Stimulated activated naive CD8-positive, alpha-beta T cell treated with anti-CD3 and anti-CD28 coated beads, Interleukin-15, amount 100 ng/mL, for 72 hours (primary cell): ENCODE measurements at places on chromosomes 7 and 10.

- no peak for DNase-seq
These were observed 4.1 kb upstream of the ADCK2 start for GRCh38 chr7:140668641-140669040.

GRCh38 chr10:79111427-79111826, 42.7 kb downstream of the ZMIZ1 start:
- no peak for DNase-seq

GRCh38 chr10:24872049-24872789, 80.2 kb downstream of the PRTFDC1 start:
- DNase-seq, result no peak

- peak; percentile 4 for DNase-seq
These were observed 96.1 kb upstream of the ASAH2 start for GRCh38 chr10:50347394-50347802.

GRCh38 chr10:71225291-71226058, 13.1 kb downstream of the UNC5B start:
- no peak for DNase-seq

- no peak for DNase-seq
These were observed 47.5 kb downstream of the JAKMIP3 start for GRCh38 chr10:132113206-132113605.

- DNase-seq, result no peak
These were observed 99.8 kb upstream of the KIF5B start for GRCh38 chr10:32156031-32156495.

GRCh38 chr10:114181971-114182370, 2.8 kb downstream of the TDRD1 start:
- no peak for DNase-seq

- DNase-seq, result peak; percentile 23
These were observed 4.4 kb upstream of the SEPHS1 start for GRCh38 chr10:13352519-13352918.

DNA sequence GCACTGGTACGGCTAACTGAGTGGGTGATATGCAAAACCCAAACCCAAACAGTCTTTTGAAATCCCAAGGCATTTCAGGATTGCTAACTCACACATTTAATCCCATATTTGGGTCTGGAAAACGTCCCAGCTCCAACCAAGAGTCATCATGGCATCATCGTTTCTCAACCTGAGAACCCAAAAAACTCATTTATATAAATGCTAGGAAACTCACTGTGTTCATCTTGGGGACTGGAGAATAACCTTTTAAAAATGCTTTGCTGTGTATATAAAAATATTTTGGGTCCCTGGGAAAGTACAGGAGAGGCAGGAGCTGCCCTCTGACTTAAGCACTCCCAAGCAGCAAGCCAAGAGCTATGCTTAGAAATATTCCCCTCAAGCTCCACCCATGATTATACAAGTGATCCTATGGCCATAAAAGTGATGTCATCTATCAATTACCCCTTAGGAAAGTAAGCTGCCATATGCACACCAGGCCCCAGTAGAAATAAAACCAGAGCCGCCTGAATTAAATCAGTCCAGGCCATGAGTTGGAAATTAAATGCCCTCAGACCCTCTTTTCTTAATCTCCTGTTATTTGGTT, 352.1 kb downstream of the FRMD4A start:
- no peak for DNase-seq

- DNase-seq, result no peak
These were observed 55.4 kb downstream of the ZRANB1 start for GRCh38 chr10:124997306-124997705.

- DNase-seq, result no peak
These were observed 230.0 kb upstream of the HABP2 start for GRCh38 chr10:113322843-113323242.

GRCh38 chr10:33398796-33399195, 64.3 kb upstream of the NRP1 start:
- no peak for DNase-seq

DNA sequence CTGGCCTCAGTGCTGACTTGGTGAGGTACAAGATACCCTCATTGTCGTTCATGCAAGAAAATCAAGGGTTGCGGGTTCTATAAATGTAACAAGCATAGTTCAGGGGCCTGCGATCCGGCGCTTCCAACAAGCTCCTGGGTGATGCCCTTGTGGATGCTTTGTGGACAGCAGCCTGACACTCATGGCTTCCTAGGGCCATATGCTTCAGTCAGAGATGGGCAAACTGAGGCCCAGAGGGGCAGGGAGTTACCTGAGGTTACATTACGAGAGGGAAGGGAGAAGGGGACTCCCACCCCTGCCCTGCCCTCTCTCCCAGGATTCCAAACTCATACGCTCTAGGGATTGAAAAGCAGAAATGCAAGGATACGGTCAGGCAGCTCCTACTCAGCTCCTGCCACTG, 296.3 kb upstream of the ZMIZ1 start:
- DNase-seq, result no peak

DNA sequence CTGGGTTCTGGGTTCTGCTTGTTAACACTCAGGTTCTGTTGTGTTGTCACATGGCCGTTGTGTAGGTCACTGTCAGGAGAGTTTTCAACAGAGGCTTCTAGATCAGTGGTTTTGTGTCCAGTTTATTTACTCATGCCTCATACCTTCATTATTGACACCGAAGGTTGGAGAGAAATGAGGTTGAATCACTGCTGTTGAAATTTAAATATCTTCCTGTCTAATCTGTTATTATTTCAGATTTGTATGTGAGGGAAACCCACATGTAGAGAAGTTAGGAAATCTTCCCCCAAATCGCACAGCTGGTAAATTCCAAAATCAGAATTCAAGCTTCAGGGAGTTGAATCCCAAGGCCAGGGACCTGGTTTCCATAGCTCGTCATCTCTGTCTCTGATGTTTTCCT, 28.3 kb upstream of the KLF6 start:
- DNase-seq, result no peak

- DNase-seq, result no peak
These were observed 644 bp downstream of the UMAD1 start for GRCh38 chr7:7641129-7641663.

- DNase-seq, result no peak
These were observed 36.6 kb downstream of the NKX6-2 start for GRCh38 chr10:132749371-132749795.

GRCh38 chr10:98408799-98409198, 6.2 kb downstream of the PYROXD2 start:
- DNase-seq, result no peak

- DNase-seq, result no peak
These were observed 65.8 kb downstream of the VIPR2 start for GRCh38 chr7:159078911-159079270.
